ENCODE measurements at places on chromosomes 13 and 19.

DNA sequence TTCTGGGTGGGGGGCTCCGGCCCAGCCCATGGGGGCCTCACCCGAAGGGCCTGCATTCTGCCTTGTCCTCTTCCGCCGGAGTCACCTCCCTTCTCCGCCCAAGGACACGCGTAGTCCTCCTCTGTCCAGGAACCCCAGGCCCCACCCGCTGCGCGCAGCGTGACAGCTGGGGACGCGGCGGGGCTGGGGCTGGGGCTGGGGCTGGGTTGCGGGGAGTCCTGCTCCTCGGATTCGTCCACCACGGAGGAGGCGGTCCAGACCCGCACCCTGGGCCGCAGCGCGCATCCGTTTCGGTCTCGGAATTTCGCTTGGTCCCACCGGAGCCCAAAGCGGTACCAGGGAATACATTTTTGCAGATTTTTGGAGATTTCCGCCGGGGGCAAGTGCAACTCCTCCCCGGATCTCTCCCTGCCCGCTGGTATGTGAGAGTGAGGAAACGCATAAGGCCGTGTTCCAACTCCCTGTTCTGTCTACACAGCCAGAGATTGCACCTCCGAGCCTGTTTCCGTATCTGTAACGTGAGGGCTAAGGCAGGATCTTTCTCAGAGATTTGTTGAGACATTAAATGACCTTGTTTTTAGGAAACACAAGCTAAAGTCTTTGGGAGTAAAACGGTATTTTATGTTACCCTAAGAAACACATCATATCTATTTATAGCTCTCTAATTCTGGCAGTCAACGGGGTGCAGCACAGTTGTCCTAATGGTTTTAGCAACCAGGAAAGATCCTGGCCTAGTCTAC is at the start of gene COX7A1:
TSS of gene COX7A1 (minus strand) at position 96 of the 740 bp plus-strand sequence. CDS start at position 56, 40 bp downstream.
- no peak for DNase-seq

DNA sequence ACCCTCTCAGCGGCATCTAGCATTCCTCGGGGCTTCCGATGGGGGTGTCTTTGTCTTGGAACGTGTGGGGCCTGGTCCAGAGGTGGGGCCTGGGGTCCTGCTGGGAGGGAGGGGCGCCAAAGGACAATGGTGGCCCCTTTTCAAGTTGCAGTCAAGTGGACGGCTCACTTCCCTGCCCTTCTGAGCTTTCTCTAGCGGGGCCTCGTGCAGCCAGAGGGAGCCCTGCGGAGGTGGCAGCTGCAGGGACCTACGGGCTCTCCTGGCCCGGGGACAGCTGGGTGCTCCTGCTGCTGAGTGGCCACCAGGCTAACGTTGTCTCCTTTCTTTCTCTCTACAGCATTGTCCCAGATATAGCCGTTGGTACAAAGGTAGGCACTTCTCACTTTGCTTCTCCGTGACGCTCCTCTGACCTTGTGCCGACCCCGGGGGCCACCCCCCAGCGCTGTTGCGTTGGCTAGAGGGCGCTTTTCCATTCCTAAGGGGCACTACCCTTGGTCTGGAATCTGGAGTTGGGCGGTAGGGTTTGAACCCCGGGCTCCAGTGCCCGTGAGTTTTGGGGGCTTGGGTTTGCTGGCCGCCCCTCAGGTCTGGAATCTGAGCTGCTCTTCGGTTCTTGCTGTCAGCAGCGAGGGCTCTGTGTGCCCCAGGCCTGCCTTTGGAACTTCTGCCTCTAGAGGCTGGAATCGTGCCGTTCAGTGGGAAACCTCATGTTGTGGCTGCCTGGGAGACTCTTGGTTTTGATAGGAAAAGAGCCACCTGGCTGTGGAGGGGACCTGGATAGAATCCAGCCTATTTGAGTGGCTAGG is 2.0 kb downstream of the PTBP1 start:
- no peak for DNase-seq

- peak; percentile 41 for DNase-seq
Measured at GRCh38 chr19:3224346-3225168, at the start of gene CELF5. TSS of gene CELF5 (plus strand) at chr19:3224661. CDS start at chr19:3224740, 79 bp downstream.

DNA sequence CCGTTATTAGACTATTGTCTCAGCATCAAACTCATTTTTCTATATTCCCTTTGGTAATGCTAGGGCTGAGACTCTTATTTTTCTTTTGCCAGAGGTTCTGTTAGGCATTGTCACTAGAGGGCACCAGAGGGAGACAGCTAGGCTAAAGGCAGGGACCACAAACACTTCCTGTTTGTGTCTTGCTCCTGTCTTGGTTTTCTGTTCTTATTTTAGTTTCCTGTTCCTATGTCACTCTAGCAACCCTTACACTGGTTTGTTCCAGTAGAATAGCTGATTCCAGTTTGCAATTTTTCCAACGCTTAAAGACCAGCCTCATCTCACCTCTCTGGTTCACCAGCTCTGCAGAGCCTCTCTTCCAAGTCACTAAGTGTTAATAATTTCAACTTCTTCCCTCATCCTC is 772.0 kb downstream of the DIAPH3 start:
- DNase-seq: peak; percentile 4

- DNase-seq: no peak
Measured at GRCh38 chr13:34627509-34628208, 314.4 kb upstream of the NBEA start.

DNA sequence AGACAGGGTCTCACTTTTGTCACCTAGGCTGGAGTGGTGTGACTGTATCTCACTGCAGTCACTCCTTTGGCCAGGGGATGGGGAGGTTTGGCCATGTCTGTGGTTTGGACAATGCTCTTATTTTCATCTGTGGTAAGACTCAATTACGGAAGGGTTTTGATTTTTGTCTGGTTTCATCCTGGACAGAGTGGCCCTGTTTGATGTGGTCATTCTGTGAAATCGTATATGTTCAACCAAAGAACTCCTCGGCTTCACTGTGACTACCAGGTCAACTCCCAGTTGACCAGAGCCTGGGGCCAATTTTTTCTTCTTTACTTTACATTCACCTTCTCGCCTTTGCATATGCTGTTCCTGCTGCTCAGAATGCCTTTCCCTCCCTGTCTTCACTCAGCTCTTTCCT is 6.8 kb upstream of the CCDC124 start:
- no peak for DNase-seq

DNA sequence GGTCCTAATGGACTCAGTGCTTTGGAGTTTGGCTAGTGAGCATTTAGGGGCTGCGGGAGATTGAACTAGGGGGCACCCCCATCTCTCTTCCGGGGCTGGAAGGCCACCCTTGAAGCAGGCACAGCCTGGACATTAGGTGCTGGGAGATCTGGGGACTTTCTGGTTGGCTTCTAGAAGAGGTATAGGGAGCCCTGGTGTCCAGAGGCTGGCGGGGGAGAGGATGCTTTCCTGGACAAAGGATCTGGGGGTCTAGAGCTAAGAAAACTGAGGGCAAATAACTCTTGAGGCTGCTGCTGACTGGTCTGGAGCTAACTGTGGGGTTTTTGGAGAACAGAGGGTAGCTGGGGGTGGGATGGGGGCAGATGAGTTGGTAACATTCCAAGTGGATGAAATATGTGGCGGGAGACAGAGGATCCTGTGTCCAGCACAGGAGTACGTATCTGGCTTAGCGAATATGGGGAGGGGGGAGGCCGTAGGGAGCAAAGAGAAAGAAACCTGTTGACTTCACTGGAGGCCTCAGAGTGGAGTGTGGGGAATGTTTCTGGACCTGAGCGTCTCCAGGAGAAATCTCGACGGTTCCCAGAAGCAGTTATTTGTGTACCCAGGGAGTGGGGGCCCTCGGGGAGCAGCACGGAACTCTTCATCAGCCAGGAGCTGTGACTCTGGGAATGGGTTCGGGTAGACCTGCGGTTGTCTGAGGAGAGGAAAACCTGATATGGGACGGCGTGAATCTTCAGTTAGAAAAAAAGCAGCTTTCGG is 1.4 kb downstream of the HNRNPUL1 start:
- DNase-seq: no peak

DNA sequence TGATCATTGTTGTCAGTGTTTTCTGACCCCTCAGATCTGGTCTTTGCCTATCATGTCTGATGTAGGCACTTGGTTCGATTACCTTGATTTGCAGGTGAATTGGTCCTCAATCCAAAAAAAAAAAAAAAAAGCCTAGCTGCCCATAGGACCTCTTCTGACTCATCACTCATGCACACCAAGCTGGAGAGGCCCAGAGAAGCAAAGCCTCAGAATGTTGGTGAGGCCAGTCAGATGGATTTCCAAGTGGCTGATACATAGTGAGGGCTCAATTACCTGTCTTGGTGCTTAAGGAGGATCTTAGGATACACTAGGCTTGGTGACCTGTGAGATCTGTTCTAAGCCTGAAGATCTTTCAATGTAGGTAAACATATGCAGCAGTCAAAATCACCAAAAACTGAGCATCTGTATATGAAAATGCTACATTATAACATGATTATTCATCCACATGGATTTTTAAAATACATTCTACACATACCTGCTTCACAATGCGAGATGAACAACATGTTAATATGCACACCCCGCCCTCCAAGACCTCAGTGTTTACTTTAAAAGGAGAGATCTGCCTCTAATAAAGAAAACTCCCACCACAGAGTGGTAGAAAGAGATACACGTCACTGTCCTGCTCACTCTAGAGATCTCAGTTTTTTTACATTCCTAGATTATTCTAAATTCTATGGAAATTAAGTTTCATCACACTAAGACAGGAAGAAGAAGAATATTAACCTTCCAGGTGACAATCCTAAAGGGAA is 79.9 kb upstream of the RAP2A start:
- no peak for DNase-seq
